Thyroid gland (tissue), 4 donors: ENCODE measurements at places on chromosomes 3 and 15. TPM values are rescaled to one million over a fixed set of nuclear protein-coding genes. Genes with fewer than 3 reads are reported as not detected.

- no peak overlapping the region for H3K4me3 ChIP-seq
- no peaks in the 10 kb centered on the region for H3K4me1 ChIP-seq
- H3K27ac ChIP-seq = no peak overlapping the region
- H3K36me3 ChIP-seq = no peaks in the 10 kb centered on the region
- no peak for DNase-seq
Measured at GRCh38 chr15:91839867-91840266, 13.6 kb upstream of the SLCO3A1 start.

GRCh38 chr3:146100825-146101444, 60.0 kb downstream of the PLOD2 start:
- no peaks in the 10 kb centered on the region for H3K4me1 ChIP-seq
- H3K27ac ChIP-seq = no peak overlapping the region
- peaks cover 4% of the 10 kb centered on the region for H3K36me3 ChIP-seq
- no peak for DNase-seq
- no peak overlapping the region for H3K4me3 ChIP-seq
- H3K27me3 ChIP-seq = no peaks in the 10 kb centered on the region

DNA sequence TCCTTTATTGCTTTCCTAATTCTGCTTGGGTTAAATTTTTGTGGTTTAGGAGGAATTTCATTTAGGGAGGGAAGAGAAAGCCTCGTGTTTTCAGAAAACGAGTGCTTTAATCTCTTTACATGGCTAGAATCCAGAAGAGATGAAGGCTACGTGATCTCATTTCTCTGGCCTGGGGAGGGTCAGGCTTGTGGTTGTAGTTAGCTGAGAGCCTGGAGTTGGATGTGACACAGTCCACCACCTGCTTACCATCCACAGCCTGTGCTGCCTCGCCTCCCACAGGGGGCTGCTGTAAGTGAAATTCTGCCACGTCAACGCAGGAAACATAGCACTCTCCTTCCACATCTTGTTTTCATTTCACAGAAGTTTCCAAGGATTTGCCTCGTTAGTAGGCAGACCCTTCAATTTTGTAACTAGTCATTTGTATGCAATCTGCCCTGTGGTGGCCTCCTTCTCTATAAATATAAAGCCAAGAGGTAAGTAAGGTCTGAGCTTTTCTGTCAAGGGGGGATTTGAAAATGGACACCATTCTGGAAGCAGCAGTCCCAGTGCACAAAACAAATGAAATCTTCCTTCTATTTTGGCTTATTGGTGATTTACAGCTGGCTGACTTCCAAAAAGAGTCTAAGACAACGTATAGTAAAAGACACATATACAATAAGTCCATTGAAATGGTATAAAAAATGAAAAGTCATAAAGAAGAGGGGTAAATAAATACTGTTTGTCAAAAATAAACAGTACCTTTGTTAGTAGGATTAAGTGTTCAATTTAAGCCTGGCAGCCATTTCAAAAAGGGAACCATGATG, 3.4 kb downstream of the GXYLT2 start:
- H3K36me3 ChIP-seq = no peaks in the 10 kb centered on the region
- H3K4me3 ChIP-seq = no peak overlapping the region
- peaks cover 46% of the 10 kb centered on the region for H3K4me1 ChIP-seq

- DNase-seq = no peak
- no peak overlapping the region for H3K27ac ChIP-seq
- no peaks in the 10 kb centered on the region for H3K27me3 ChIP-seq
- no peak overlapping the region for H3K4me3 ChIP-seq
- H3K36me3 ChIP-seq = no peaks in the 10 kb centered on the region
- no peaks in the 10 kb centered on the region for H3K4me1 ChIP-seq
Measured at GRCh38 chr3:126136428-126137220, 43.8 kb downstream of the ALDH1L1 start.

DNA sequence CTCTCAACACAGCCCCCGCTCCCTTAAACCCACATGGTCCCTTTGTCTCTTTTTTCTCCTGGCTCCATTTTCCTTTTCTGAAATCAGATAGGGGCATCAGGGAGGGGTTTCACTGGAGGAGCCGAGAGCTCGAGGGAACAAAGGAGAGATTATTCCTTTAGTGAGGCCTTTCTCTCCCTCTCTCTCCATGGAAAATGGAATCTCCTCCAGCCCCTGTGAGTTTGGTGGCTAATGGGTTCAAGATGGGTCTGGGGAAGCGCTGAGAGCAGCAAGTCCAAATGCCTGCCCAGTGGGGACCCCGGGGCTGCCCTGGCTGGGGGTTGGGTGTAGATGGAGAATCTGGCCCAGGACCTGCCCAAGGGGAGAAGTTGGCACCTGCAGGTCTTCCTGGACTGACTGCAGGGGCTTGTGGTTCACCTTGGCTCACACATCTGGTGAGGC, 56.8 kb downstream of the ITGA11 start:
- H3K4me1 ChIP-seq = no peaks in the 10 kb centered on the region
- no peaks in the 10 kb centered on the region for H3K27me3 ChIP-seq
- DNase-seq = no peak
- no peak overlapping the region for H3K4me3 ChIP-seq
- H3K27ac ChIP-seq = no peak overlapping the region
- no peaks in the 10 kb centered on the region for H3K36me3 ChIP-seq

DNA sequence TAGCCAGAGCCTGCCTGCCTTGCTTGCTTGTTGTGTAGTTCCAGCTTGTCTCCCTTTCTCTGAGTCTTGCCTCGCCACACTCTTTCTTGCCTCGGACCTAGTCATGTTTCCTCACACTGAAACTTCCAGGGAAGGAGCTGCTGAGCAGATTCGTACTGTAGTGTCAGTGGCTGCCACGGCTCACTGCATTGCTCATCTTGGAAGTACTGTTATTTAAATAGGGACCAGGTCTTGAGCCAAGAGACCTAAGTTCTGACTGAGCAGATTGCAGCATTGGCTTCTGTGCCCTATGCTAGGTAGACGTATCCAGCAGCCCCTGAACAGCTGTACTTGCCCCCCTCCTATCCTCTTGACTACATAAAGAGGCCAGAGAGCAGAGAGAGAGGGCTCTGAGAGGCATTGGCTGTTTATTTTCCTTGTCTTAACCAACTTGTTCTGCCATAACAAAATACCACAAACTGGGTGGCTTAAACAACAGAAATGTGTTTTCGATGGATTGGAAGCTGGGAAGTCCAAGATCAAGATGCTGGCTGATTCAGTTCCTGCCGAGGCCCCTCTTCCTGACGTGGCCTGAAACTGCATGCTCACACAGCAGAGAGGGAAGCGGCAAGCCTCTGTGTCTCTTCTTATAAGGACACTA, 5.8 kb upstream of the RARRES1 start:
- DNase-seq = no peak
- no peaks in the 10 kb centered on the region for H3K27me3 ChIP-seq
- H3K4me3 ChIP-seq = no peak overlapping the region

DNA sequence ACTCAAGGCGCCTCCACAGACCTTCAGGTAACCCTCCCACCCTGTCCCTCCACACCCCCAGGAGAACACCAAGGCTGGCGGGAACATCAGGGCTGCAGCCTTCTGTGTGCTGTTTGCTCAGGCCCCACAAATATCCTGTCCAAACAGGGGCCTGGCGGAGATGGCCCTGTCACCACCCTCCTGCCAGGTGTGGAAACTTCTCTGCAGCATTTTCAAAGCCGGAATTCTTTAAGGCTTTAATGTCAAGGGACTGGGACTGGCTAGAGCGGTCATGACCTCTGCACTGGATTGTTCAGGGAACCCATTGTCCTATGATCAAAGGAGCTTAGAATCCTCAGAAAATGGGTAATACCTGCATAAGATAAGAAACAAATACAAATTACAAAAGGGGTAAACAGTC, 46.6 kb downstream of the FBLN2 start:
- no peak overlapping the region for H3K27ac ChIP-seq
- DNase-seq = no peak
- H3K27me3 ChIP-seq = no peaks in the 10 kb centered on the region
- H3K4me3 ChIP-seq = no peak overlapping the region
- H3K4me1 ChIP-seq = no peaks in the 10 kb centered on the region

- DNase-seq = no peak
- H3K4me3 ChIP-seq = no peak overlapping the region
- H3K4me1 ChIP-seq = no peaks in the 10 kb centered on the region
Measured at GRCh38 chr3:78186404-78186803, 1146.5 kb downstream of the ROBO2 start.

DNA sequence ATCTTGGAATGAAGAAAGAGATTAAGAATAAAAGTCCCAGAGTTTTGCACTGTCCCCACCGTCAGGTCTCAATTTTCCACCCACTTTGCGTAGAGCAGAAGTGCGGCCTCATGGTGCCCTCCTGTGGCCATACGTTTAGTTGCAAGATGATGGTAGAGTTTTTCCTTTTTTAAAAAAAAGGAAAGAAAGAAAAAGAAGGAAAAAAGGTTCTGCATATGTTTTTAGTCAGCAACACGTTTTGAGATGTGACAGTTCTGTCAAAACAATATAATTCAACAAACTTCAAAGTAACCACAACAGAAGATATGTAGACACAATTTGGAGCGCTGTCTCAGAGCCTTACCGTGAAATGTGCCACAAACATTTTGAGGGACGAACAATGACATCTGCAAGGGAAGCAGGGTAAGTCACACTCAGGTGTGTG, 24.6 kb downstream of the EBLN2 start:
- no peak overlapping the region for H3K27ac ChIP-seq
- no peak overlapping the region for H3K4me3 ChIP-seq
- no peaks in the 10 kb centered on the region for H3K27me3 ChIP-seq
- no peaks in the 10 kb centered on the region for H3K36me3 ChIP-seq
- peak; percentile 44 for DNase-seq

DNA sequence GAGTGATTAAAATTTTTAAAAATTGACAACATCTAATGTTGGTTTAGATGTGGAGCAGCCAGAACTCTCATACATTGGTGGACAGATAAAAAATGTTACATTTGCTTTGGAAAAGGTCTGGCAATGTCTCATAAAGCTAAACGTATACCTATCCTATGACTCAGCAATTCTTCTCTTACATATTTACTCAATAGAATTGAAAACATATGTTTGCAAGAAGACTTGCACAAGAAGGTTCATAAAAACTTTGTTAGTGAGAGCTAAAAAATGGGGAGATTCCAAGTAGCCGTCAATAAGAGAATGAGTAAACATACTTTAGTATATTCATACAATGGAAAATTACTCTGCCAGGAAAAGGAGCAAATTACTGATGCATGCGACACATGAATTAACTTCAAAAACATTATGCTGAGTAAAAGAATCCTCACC, 30.0 kb downstream of the MASP1 start:
- DNase-seq = no peak
- H3K27ac ChIP-seq = no peak overlapping the region
- no peaks in the 10 kb centered on the region for H3K27me3 ChIP-seq
- H3K36me3 ChIP-seq = no peaks in the 10 kb centered on the region
- H3K4me3 ChIP-seq = no peak overlapping the region
- no peaks in the 10 kb centered on the region for H3K4me1 ChIP-seq

DNA sequence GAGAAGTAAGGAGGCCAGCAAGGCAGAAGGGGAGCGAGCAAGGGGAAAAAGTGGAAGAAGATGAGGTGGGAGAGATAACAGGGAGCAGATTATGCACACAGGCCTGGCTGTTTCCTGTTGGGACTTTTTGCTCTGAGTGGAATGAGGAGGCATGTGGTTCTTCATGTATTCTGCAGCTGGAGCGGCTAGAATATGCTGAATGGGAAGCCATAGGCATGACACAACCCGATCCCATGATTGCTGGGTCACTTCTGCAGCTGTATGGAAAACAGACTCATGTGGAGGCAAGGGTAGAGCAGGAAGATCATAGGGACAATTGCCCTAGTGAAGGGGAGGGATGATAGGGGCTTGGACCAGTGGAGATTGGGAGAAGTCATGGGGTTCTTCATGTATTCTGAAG, 206.0 kb upstream of the SUCLG2 start:
- no peak overlapping the region for H3K4me3 ChIP-seq
- H3K36me3 ChIP-seq = no peaks in the 10 kb centered on the region
- no peak for DNase-seq
- no peak overlapping the region for H3K27ac ChIP-seq
- no peaks in the 10 kb centered on the region for H3K4me1 ChIP-seq

GRCh38 chr15:39131609-39132008, 449.3 kb upstream of the THBS1 start:
- no peaks in the 10 kb centered on the region for H3K27me3 ChIP-seq
- peaks cover 11% of the 10 kb centered on the region for H3K4me1 ChIP-seq
- H3K36me3 ChIP-seq = no peaks in the 10 kb centered on the region
- no peak for DNase-seq
- no peak overlapping the region for H3K4me3 ChIP-seq

- DNase-seq = no peak
- H3K4me3 ChIP-seq = no peak overlapping the region
- no peaks in the 10 kb centered on the region for H3K4me1 ChIP-seq
- H3K36me3 ChIP-seq = no peaks in the 10 kb centered on the region
Measured at GRCh38 chr3:27923349-27924068, 201.4 kb upstream of the EOMES start.

DNA sequence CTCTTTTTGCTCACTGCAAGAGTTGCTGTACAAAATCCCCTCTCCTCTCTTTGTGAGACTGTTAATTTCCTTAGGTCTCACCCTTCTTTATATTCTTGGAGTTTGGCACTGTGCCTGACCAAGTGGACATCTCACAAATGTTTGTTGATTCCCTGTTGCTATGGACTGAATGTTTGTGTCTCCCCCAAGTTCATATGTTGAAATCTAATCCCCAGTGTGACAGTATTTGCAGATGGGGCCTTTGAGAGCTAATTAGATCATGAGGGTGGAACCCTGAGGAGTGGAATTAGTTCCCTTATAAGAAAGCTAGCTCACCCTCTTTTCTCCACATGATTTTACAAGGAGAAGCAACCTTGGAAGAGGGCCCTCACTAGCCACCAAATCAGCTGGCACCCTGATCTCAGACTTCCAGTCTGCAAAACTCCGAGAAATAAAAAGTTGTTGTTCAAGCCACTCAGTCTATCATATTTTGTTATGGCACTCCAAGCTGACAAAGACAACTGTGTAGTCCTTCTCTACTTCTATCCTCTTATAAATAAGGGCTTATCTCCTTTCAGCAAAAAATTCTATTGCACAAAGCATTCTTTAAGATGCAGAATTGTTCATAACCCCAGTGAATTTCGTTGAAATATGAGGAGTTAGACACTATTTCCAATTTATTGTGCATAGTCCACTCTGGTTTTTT, 65.5 kb upstream of the NPHP3 start:
- H3K27ac ChIP-seq = no peak overlapping the region
- no peak for DNase-seq
- H3K36me3 ChIP-seq = no peaks in the 10 kb centered on the region
- H3K4me1 ChIP-seq = no peaks in the 10 kb centered on the region
- no peak overlapping the region for H3K4me3 ChIP-seq

DNA sequence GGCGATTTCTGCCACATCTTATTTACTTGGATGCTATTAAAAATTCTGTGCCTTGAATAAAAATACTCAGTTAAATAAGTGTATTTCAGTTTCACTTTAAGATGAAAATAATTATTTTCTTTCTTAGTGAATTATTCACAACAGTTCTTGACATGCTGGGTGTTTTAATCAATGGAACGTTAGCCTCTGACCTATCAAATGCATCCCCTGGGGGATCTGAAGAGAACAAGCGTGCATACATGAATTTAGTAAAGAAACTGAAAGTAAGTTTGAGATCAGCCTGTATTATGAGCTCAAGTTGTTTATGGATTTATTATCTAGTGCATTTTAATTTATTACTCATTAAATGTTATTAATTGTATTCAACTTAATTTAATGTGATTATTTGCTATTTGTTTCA, 597 bp downstream of the P2RY12 start:
- H3K27me3 ChIP-seq = no peaks in the 10 kb centered on the region
- H3K4me3 ChIP-seq = no peak overlapping the region
- H3K4me1 ChIP-seq = no peaks in the 10 kb centered on the region
- H3K27ac ChIP-seq = no peak overlapping the region
- no peaks in the 10 kb centered on the region for H3K36me3 ChIP-seq

The CD80 gene
- 1.1 TPM for total RNA-seq

The CMTM7 gene
- total RNA-seq = 14.8 TPM

The IGF2BP2 gene
- 15.6 TPM for total RNA-seq

The SEMA3B gene
- 25.6 TPM for total RNA-seq

The SHF gene
- 8.4 TPM for total RNA-seq

The AMT gene
- total RNA-seq = 3.5 TPM

The CD200R1 gene
- 2.1 TPM for total RNA-seq
